Astrocyte of the spinal cord (primary cell): ENCODE measurements at places on chromosomes 3 and 15.

GRCh38 chr3:16392717-16393116 is 120.8 kb downstream of the RFTN1 start:
- no peak for DNase-seq

DNA sequence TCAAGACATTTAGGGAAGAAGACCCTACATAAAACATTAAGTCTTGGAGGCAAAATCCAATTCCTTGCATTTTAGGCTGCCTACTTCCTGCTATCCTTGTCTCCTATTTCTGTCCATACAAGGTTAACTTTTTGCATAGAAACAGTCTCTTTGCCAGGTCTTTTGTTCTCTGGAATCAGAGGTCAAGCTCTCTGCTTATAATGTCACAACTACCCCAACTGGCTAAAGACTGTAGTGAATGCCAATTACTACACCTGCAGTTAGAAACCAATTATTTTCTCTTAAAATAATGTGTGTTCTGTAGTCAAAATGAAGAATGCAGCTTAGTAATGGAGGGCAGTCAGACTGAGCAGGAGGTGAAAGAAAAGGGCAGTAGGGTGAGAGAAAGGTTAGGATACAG is 856.2 kb downstream of the TUSC7 start:
- no peak for DNase-seq

DNA sequence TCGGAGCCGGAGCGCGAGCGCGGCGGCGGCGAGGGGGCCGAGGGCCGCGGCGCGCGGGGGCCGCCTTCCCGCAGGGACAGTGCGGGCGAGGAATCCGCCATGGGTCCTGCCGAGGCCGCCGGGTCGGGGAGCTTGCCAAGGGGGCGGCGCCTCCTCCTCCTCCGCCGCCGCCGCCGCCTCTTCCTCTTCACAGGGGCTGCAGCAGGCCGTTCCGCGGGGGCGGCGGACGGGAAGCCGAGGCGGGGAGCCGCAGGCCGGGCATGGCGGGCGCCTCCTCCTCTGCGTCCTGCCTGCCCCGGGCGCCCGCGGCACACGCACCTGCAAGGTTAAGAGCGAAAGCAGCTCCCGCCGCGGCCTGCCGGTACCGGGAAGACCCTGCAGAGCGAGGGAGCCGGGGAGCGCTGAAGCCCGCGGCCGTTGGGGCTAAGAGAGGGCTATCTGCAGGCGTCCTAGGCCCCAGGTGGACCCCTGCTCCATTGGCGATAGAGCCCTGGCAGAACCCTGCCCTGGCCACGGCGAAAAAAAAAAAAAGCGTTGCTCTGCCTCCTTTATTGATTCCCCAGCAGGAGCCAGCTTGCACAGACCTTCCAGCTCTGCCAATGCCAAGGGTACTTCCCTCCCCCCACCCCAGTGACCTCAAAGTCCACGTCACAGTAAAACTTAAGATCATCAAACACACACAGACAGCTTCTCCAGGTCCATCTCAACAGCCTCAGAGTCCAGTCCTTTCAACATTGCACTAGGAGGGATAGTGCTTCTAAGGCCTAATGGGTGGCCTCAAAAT is at the start of gene LYSMD2:
Gene LYSMD2 (minus strand): TSS at position 134 of the 784 bp plus-strand sequence. CDS start 33 bp downstream, at position 101.
- DNase-seq = peak; percentile 52

GRCh38 chr15:33313491-33313890 is 2.7 kb downstream of the RYR3 start:
- no peak for DNase-seq

- peak; percentile 18 for DNase-seq
Measured at GRCh38 chr3:143234526-143234925, 115.0 kb downstream of the CHST2 start.

DNA sequence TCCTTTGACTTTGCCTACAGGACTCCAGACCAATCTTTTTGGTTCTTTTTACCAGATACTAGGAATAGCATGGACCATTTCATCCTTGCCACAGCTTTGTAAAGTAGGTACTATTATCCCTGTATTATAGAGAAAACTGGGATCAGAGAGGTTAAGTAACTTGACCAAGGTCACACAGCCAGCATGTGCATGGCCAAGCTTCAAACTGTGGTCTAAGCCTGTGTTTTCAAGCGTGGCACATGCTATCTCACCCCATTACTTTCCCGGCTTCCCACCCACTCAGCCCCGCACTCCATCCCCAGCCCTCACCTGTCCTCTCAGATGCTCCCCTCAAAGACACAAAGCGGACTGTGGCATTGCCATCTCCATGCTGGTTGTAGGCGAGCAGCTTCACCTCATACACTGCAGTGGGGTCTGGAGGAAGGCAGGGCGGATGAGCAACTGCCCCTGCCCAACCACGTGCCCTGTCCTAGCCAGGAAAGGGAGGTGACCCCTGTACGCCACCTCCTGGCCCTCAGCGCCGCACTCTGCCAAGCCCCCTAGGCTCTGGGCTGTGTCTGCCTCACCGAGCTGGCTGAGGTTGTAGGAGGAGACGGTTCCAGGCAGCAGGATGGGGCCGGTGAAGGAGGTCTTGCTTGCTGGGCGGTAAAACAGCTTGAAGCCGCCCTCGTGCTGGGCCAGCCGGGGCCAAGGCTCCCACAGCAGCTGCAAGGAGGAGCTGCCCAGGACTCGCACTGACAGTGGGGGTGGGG is 25.7 kb downstream of the RNU5B-1 start:
- no peak for DNase-seq

- DNase-seq = no peak
Measured at GRCh38 chr3:13939206-13939605, 59.3 kb upstream of the WNT7A start.

GRCh38 chr15:65982627-65983322 is 113.5 kb downstream of the RAB11A start:
- no peak for DNase-seq

GRCh38 chr3:49930168-49930690 is 618 bp upstream of the MON1A start:
- no peak for DNase-seq

GRCh38 chr3:69762768-69763229 is 23.5 kb downstream of the MITF start:
- no peak for DNase-seq

GRCh38 chr15:65918357-65918920 is 49.1 kb downstream of the RAB11A start:
- no peak for DNase-seq

DNA sequence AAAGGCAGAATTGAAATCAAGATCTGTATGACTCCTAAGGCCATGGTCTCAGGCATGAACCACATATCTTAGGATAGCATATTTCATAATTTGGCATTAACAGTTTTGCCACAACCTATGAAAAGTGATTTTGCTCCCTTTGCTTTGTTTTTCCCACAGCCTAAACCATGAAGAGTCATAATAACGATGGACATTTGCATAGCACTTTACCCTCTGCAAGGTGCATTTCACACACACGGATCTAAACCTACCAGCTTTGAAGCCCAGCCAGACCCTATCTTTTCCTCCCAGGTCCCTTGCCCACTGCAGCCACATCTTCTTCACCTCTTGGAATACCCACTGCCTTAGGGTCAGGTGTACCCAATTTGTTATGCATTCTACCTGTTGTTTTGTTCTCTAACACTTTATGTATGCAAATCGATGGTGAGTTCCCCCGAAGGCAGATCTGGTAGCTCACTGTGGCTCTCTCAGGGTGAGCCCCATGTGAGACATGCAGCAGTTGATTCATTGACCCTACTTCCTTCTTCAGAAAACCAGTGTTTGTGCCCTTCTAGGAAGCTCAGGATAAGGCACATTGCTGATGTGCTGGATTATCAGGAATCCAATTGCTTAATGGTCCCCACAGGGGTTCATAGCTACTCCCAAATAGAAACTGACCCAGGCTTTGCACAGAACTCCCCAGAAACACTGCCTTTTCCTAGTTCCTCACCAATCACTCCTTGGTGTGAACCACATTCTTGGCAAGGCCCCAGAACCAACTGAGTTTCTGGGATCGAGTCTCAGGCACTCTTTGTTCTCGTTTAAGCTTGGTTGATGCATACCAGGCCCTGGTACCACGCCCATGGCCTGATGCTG is 8.7 kb downstream of the ARHGAP31 start:
- DNase-seq = peak; percentile 21

- no peak for DNase-seq
Measured at GRCh38 chr3:126983276-126983652, 349 bp downstream of the PLXNA1 start.

DNA sequence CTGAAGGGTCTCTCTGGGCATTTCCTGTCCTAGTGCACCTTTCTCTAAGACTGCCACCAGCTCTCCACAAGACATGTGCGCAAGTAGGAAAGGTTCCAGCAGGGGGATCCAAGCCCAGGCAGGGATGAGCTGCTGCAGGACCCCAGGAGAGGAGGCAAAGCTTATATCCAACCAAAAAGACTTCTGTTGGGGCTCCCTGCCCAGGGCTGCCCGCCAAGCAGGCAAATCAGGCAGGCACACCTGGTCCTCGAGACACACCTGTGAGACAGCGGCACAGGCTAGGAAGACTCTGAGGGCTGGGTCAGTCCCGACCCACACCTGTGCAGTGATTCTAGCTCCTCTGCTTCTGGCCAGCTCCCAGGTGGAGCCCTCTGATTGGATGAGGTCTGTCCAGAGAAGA is 80.6 kb downstream of the MYLK start:
- DNase-seq = no peak

DNA sequence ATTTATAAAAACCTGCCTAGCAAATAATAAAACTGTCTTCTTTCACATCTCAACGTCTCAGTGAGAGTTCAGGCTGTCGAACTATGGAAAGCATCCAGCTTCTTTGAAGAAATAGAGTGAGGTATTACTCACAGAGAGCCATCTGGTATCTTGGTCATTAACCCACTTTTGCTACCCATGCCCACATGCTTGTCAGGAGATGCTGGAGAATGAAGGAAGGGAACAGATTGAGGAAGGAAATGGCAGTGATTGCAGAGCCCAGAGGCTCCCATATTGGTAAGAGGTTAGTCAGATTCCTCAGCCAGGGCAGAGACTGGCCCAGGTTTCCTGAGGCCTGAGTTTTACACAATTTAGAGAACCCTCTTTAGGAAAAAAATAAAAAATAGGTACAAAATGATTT is 119.1 kb downstream of the B3GALNT1 start:
- DNase-seq = no peak

DNA sequence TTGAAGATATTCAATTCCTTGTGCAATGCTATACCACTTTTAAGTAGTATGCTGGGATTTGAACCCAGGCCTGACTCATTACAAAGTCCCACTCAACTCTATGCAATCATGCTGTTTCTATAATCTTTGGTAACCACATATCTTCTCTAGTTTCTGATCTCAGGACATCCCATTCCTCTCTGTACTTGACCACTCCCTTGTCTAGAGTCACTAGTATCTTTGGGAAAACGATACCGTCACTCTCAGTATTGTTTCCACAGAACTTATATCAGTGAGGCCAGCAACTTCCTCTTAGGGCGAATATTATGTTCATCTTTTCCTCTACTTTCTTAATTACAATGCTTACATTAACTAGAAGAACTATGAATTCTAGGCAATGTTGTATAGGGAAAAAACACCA is 137.3 kb upstream of the TSPAN3 start:
- no peak for DNase-seq

DNA sequence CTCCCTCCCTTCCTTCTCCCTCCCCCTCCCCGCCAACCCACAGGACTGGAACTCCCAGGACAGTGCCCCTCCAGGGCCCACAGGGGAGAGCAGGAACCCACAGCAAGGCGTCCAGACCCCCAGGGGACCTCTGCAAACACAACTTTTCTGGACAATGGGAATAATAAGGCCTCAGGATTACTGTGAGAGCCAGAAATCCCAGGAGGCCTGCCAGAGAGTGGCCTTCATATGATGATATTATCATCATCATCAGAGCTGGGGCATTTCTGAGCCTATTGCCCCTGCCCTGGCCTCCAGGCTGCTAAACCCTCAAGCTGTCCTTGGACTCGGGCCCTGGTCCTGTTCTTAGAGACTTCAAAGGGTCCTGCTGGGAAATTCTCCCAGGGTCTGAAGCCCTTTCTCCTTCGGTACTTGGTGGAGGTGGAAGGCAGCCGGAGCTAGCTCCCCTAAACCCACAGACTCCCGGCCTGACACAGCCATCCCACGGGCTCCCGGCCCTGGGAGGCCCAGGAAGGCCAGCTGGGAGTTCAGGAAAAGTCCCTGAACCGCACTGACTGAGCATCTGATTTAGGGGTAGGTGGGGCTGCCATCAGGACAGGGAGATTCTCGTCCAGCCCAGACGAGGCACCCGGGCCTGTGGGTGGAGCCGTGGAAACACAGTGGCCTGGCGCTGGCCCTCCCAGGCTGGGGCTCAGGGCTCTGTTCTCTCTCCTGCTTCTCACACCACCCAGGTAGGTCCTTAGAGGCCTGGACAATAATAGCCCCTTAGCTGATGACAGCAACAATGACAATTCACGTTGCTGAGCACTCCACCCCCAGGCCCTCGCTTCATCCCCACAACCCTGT is 4.9 kb downstream of the CALML4 start:
- DNase-seq = no peak

DNA sequence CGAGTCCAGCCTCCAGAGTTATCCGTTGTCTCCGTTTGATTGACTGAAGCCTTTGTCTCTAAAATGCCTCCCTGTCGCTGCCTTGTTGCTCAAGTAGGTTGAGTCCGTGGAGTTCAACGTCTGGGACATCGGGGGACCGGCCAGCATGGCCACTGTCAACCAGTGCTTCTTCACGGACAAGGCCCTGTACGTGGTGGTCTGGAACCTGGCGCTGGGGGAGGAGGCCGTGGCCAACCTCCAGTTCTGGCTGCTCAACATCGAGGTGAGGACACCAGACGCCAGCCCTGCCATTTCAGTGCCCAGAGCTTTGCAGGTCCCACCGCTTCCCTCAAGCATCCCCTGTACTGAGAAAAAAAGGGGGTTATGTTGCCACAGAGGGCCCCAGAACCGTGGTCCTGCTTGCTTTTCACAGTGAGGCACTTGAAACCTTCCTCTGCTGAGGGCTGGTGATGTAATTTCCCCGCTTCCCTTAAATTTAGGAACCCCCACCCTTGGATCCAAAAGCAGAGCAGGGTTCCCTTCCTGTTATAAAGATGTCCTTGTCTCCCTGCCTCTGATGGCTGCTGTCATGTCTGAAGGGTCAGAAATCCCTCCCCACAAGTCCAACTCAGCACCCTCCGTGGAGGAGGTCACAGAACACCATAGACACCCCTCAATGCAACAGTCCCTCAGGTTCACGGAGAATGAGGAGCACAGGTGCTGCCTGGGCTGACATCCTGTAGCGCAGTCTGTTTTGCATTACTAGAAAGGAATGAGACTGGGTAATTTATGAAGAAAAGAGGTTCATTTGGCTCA is 105.7 kb downstream of the LRRK1 start:
- no peak for DNase-seq
